ENCODE measurements at places on chromosomes 11 and 22.
A peak's percentile ranks its signal among the peaks of the same experiment; 100 is the strongest.

GRCh38 chr11:14269692-14270573, 89.0 kb downstream of the RRAS2 start:
- DNase-seq = no peak

- DNase-seq = no peak
Observed at GRCh38 chr22:28934026-28934425, 50.7 kb downstream of the ZNRF3 start.

DNA sequence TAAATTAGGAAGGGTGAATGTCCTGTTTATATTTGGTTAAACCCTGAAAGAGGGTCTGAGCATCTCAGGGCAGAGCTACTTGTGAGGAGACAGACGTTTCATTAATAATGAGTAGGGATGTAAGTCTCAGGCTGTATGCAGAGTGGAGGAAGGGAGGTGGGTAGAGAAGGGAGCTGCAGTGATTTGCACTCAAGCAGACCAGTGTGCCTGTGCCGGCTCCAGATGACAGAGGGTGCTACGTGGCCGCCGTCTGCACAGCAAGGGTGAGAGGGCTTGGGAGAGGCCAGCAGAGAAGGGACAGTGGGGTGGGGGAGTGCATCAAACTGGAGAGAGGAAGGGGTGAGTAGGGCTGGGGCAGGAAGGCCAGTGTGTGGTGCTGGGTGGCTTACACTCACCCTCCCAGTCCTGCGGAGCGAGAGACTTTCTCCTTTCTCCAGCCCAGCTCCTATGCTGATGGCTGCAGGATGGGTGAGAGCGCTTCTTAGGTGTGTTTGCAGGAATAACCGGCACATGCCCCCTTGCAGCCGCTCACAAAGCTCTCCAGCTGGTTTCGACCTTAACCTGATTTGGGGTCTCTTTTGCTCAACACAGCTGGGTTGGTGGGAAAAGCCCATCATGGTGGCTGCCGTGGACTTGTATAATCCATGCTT, 130.6 kb downstream of the ST3GAL4 start:
- no peak for DNase-seq

GRCh38 chr22:39859903-39860588, 33.5 kb downstream of the ENTHD1 start:
- no peak for DNase-seq

- DNase-seq = no peak
Observed at GRCh38 chr11:65551572-65552387, 6.4 kb downstream of the LTBP3 start.

GRCh38 chr11:71995726-71996291, 2.9 kb upstream of the IL18BP start:
- no peak for DNase-seq

- no peak for DNase-seq
Observed at GRCh38 chr11:121839781-121840180, 276.2 kb downstream of the BLID start.

DNA sequence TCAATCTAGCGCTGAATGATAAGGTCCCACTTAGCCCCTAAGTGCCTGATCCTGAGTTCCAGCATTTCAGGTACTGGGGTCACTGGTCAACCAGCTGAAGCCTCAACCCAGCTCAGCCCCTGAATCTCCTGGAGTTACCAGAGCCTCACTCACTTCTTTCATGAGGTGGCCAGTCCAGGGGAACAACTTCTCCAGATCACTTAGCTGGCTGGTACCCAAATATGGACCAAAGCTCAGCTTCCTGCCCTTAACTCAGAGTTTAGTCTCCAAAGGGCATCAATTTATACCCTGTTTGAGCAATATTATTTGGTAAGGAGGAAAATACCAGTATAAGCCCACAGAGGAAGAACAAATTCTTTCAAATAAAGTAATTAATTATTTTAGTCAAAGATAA, 105.6 kb downstream of the SLC1A2 start:
- no peak for DNase-seq

DNA sequence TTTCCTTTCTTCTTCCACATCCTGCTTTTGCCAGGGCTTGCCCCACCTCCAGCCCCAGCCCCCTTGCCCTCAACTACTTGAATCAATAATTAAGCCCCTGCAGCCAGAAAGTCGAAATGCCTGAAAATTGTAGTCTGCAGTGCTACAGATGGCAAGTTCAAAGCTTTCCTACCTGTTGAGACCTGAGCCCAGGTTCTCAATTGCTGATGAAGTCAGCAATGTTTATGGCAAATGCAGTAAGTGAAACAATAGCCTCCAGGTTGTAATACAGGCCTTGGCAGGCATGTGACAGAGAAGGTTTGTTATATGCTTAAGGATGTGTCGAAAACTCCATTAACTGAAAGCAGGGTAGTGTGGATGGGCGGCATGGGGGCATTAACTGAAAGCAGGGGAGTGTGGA, 181.1 kb upstream of the SESN3 start:
- DNase-seq = no peak

DNA sequence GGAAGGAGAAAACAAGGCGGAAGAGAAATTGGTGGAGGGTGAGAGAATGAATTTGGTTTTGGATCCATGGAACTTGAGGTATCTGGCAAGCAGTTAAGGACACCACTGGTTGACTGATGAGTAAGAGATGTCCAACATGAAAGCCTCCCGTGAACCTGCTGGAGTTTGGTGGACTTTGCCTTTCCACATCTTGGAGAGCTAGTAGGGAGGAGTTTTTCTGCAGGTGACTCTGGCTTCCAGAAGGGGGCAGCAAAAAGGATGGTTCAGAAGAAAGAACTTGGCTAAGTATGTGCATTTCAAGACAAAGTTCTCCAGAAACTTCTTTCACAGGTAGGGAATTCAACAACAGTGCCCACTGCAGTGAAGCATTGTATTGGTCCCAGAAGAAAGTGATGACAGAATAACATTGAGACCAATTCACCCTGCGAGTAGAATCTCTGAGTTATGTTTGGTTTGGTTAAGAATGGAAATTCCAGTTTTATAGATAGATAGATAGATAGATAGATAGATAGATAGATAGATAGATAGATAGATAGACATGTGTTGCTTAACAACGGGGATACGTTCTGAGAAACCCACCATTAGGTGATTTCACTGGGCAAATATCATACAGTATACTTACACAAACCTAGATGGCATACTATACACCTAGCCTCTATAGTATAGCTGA, 28.5 kb downstream of the DCDC1 start:
- DNase-seq = no peak

DNA sequence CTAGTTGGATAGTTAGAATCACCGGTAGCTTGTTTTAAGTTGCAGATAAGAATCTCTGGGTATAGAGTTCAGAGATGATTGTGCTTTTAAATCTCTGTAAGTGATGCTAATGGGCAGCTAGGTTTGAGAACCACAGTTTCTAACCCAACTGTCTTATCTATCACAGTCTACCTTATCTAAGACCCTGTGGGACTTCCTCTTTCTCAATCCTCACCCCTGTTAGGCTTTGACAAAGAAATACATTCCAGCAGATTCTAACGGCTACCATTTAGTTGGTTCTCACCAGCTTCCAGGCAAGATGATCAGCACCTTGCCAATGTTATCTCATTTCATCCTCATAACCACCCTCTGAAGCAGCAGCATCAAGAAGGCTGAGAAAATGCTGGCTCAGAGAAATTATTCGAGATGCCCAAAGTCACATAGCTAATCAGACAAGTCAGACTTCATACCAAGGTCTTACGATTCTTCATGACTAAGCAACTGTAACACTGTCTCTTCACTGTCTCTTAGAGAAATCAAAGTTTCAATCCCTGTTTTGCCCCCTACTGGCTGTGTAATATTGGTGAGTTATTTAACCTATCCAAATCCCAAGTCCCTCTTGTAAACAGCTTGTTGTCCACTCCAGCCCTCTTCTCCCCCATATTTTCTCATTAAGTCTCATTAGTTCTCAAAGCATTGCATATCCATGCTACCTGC, 192.4 kb upstream of the API5 start:
- DNase-seq = no peak

DNA sequence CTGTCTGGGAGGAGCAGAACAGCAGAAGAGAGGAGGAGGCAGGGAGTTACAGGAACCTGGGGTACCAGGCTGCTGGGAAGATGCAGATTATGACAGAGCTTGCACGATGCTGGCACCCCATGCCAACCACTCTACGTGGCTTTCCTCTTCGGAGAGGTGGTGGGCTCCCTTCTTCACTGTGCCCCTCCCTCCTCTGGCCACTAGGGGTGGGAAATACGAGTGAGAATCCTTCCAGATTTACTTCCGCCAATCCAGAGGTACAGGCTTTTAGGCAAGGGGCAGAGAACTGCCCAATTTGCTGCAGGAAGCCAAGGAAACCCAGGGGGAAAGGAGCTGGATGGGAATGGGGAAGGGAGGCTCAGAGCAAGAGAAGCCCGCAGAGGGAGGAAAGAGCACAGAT, 12.3 kb downstream of the HYOU1 start:
- no peak for DNase-seq

DNA sequence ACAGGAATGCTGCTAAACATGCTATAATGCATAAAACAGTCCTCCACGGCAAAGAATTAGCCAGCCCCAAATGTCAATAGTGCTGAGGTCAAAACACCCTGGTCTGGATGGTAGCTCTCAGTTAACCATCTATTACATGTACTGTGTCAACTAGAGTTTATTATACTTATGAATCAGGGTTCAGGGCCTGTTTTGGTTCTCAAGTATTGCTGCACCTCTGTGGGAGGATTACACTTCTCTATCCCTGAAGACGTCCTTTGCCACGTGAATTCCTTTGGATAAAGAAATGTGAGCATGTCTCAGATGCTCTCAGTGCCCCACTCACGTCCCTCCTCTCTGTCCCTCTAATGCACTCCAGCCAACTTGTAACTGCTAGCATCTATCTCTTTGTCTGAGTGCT, 53.4 kb downstream of the SLC1A2 start:
- no peak for DNase-seq

GRCh38 chr11:126421271-126421671, 65.8 kb downstream of the ST3GAL4 start:
- no peak for DNase-seq

DNA sequence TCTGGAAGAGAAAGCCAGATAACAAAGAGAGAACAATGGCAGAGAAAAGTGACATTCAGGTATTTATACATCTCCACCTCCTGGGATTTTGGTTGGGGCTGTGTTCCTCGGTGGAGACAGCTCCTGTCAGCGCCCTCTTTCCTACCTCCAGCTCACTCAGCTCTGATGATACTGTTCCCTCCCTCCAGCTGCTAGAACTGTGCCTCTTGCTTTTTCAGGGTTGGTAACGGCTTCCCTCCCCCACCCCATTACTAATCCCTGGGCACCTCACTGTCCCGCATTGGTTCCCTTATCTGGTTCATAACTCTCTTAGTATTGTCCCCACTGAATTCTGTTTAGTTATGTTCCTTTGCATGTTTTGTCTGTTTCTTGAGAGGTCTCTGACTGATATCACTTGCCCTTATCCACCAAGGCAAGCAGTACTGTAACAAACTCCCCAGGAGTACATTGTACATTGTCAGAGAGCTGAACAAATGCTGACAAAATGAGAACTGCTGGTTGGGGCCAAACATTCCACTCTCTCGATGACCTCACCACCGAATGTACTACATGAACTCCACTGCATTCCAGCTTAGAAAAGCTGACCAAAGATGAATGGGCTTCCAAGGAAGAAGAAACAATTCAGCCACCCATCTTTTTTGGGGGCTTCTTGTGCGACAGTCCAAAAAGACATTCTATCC, 5.7 kb upstream of the FBXO3 start:
- DNase-seq = no peak

DNA sequence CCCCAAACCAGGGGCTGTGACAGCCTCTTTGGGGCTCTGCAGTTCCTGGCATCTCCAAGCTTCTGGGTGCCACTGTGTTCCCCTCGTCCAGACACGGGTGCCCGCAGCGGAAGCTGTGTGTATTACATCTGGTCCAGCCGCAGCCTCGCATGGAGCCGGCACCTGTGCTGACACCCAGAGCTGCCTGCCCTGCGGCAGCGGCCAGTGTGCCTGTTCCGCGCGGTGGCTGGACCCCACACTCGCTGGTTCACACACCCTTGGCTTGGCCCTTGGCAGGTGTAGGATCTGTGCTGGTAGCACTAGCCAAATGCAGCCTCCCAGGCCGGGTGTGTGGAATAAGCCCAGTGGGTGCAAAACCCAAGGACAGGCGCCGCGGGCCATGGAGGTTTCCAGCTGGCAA, 24.5 kb upstream of the RNASEH2C start:
- DNase-seq = no peak

DNA sequence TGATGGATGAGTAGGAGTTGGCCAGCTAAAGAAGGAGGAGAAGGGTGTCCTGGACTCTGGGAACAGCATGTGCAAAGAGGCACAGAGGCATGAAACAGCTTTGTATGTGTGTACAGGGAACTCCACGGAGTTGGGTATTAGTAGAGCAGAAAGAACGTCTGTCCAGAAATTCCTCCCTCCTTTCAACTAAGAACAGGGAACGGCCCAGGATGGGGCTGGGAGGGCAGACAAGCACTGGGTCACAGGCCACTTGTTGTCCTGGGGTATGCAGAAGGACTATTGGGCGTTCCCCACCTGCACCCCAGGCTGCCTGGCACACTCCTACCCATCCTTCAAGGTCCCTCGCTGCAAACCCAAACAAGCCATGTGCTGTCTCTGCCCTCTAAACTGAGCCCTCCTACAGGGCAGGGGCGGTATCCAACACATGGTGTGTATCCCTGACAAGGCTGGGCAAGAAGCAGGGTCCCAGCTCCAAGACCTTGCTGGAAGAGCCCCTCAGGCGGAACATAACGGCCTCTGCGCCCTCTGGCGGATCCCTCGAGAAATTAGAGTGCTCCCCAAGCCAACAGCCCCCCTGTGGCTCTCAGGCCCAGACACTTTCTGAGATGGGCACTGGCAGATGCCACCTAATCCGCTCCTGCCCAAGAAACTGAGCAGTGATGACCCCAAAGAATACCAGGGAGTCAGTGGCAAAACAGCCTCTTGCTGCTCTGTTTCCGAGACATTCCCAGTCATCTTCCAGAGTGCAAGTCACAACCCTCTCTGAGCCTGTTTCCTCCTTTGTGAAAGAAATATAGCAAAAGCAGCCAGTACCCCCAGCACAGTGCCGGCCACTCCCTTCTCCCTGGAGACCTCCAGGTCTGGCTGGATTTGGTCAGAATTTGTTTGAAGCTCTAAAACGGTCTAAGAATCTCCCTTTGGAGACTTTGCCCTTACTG, 1.6 kb upstream of the ELFN2 start:
- peak; percentile 35 for DNase-seq

Measured in stimulated activated CD8-positive, alpha-beta memory T cell treated with anti-CD3 and anti-CD28 coated beads, Interleukin-7, amount 100 ng/mL, for 24 hours (primary cell).